ENCODE measurements at places on chromosomes 1 and 21. TPM values are rescaled to one million over a fixed set of nuclear protein-coding genes. Genes with fewer than 3 reads are reported as not detected.

DNA sequence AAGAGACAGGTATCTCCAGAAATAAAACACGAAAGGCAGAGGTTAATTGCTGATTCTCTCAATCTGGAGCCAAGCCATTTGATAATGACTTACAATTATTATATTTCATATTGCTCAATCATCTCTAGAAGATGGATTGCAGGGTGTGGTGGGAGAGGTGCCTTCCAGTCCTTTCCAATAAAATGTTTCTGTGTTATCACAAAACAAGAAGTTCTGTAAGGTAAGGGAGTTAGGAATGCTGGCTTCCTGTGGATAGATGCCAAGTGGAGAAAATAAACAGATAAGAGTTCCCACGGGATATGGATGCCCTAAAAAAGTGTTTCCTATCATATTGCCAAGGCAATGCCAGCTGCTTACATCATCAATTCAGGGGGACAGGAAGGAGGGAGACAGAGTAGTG, 7.2 kb upstream of the CCN1 start:
- H3K36me3 ChIP-seq: no peaks in the 10 kb centered on the region
- H3K27ac ChIP-seq: no peak overlapping the region
- H3K27me3 ChIP-seq: peaks cover 73% of the 10 kb centered on the region

- H3K4me3 ChIP-seq: no peak overlapping the region
- no peaks in the 10 kb centered on the region for H3K36me3 ChIP-seq
- H3K27ac ChIP-seq: no peak overlapping the region
Measured at GRCh38 chr1:42833981-42834380, 12.4 kb upstream of the ZNF691 start.

GRCh38 chr1:189803364-189803763, 674.3 kb downstream of the BRINP3 start:
- no peaks in the 10 kb centered on the region for H3K4me1 ChIP-seq
- H3K27me3 ChIP-seq: no peaks in the 10 kb centered on the region
- H3K36me3 ChIP-seq: no peaks in the 10 kb centered on the region
- H3K27ac ChIP-seq: no peak overlapping the region

Gene CASQ2
- not detected for total RNA-seq

GRCh38 chr1:158203693-158204457, 23.2 kb downstream of the CD1D start:
- no peak overlapping the region for H3K27ac ChIP-seq
- H3K4me3 ChIP-seq: no peak overlapping the region
- DNase-seq: no peak
- H3K4me1 ChIP-seq: peaks cover 11% of the 10 kb centered on the region
- no peaks in the 10 kb centered on the region for H3K36me3 ChIP-seq

Gene CFHR1
- total RNA-seq: not detected

Gene HMCN1
- total RNA-seq: 0.28 TPM

- H3K27me3 ChIP-seq: peaks cover 39% of the 10 kb centered on the region
- no peaks in the 10 kb centered on the region for H3K36me3 ChIP-seq
- DNase-seq: no peak
- peaks cover 5% of the 10 kb centered on the region for H3K4me1 ChIP-seq
Measured at GRCh38 chr1:212958175-212958574, 7.8 kb downstream of the VASH2 start.

GRCh38 chr1:161781995-161782394, 15.9 kb downstream of the ATF6 start:
- H3K27ac ChIP-seq: no peak overlapping the region
- H3K27me3 ChIP-seq: no peaks in the 10 kb centered on the region

GRCh38 chr21:16304174-16305095, 574.7 kb downstream of the USP25 start:
- no peak for DNase-seq

- no peaks in the 10 kb centered on the region for H3K4me1 ChIP-seq
- no peak overlapping the region for H3K27ac ChIP-seq
- no peak overlapping the region for H3K4me3 ChIP-seq
Measured at GRCh38 chr1:222372221-222372620, 175.7 kb downstream of the HHIPL2 start.

GRCh38 chr1:21781815-21782348, 1.1 kb downstream of the USP48 start:
- H3K4me1 ChIP-seq: peaks cover 36% of the 10 kb centered on the region
- H3K36me3 ChIP-seq: peaks cover 21% of the 10 kb centered on the region
- peak overlapping the region; percentile 100 for H3K27ac ChIP-seq
- peaks cover 2% of the 10 kb centered on the region for H3K27me3 ChIP-seq
- H3K4me3 ChIP-seq: peak overlapping the region; percentile 98

DNA sequence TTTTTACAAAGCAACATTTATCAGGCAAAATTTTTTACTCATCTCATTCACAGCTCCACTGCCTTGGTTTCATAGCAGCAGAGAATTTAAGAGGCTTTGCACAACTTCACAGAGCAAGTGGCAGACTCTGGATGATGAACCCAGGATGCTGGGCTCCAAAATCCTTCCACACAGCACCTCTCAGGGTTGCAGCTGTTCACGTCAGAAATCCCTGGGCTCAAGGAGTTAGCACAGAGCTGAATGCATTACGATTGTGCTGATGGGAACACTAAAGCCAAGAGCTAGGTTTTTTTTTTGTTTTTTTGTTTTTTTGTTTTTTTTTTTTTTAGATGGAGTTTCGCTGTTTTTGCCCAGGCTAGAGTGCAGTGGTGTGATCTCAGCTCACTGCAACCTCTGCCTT, 2.4 kb upstream of the HTR6 start:
- no peak overlapping the region for H3K27ac ChIP-seq
- peaks cover 40% of the 10 kb centered on the region for H3K27me3 ChIP-seq
- DNase-seq: no peak

GRCh38 chr1:185244015-185244747, 72.9 kb downstream of the IVNS1ABP start:
- peak; percentile 53 for DNase-seq
- no peak overlapping the region for H3K27ac ChIP-seq
- H3K27me3 ChIP-seq: no peaks in the 10 kb centered on the region
- H3K4me3 ChIP-seq: no peak overlapping the region
- no peaks in the 10 kb centered on the region for H3K36me3 ChIP-seq
- H3K4me1 ChIP-seq: peaks cover 5% of the 10 kb centered on the region

GRCh38 chr1:185846672-185847444, 112.7 kb downstream of the HMCN1 start:
- DNase-seq: no peak
- H3K27ac ChIP-seq: no peak overlapping the region
- H3K4me3 ChIP-seq: no peak overlapping the region
- no peaks in the 10 kb centered on the region for H3K4me1 ChIP-seq
- no peaks in the 10 kb centered on the region for H3K27me3 ChIP-seq
- no peaks in the 10 kb centered on the region for H3K36me3 ChIP-seq

Gene AKT3
- 40.8 TPM for total RNA-seq

DNA sequence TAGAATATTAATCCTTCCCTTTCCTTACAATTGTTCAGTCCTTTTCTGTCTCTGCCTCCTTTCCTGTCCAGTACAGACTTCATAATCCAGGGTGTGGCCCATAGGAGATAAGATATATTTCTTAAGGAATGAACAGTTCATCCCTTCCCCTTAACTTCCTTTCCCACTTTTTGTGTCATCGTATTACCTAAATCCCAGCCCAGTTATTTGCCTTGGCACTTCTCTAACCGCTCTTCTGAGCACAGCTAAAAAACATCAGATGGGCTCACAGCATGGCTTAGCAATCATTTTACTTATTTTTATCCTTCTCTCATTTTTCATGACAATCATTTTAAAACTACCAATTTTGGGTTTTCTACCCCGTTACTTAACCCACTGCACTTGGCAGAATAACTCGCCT, 39.6 kb downstream of the F3 start:
- peaks cover 16% of the 10 kb centered on the region for H3K4me1 ChIP-seq
- H3K27ac ChIP-seq: no peak overlapping the region
- DNase-seq: no peak
- no peak overlapping the region for H3K4me3 ChIP-seq
- no peaks in the 10 kb centered on the region for H3K27me3 ChIP-seq
- H3K36me3 ChIP-seq: peaks cover 32% of the 10 kb centered on the region

DNA sequence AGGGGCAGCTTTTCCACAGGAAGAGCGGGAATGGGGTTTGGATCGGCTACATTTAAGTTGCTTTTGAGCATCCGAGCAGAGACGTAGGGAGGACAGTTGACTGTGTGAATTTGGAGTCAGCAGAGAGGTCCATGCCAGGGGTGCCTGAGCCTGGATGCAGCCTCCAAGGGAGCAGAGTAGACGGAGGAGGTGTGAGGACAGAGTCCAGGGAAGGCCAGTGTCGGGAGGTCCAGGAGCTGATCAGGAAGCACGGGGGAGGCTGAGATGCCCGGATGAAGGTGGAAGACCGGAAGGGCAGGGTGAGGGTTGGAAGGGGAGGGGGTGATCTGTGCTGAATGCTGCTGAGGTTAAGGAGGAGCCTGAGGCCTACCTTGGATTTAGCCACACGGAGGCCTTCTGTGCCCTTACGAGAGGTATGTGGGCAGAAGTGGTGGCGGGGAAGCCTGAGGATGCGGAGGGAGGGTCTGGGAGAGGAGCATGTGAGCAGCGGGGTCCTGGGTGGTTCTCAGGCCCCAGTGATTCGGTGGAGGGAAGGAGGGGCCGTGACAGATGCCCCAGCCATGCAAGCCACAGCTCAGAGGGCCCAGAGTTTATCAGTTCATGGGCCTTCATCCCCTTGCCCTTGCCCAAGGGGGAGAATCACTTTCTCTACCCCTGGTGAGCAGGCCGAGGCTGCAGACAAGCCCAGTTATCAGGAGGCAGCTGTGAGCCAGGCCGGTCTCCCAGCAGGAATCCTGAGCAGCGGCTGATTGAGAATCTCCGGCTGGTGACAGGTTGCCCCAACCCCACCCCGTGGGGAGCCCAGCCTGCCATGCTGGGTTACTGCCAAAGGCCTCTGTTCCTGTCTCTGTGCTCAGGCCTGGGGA, 54.0 kb upstream of the ACTL8 start:
- no peak overlapping the region for H3K27ac ChIP-seq
- no peak overlapping the region for H3K4me3 ChIP-seq
- no peak for DNase-seq

GRCh38 chr1:182193908-182194550, 132.5 kb upstream of the ZNF648 start:
- H3K27ac ChIP-seq: no peak overlapping the region
- DNase-seq: no peak
- peaks cover 35% of the 10 kb centered on the region for H3K27me3 ChIP-seq

- no peak overlapping the region for H3K4me3 ChIP-seq
- peaks cover 20% of the 10 kb centered on the region for H3K4me1 ChIP-seq
- no peak for DNase-seq
- H3K36me3 ChIP-seq: peaks cover 5% of the 10 kb centered on the region
- H3K27me3 ChIP-seq: peaks cover 3% of the 10 kb centered on the region
Measured at GRCh38 chr1:226766565-226766964, 27.5 kb upstream of the ITPKB start.

GRCh38 chr1:230196077-230196476, 129.0 kb downstream of the GALNT2 start:
- peaks cover 5% of the 10 kb centered on the region for H3K4me1 ChIP-seq
- no peaks in the 10 kb centered on the region for H3K27me3 ChIP-seq
- DNase-seq: peak; percentile 9

Gene NBPF12
- total RNA-seq: 16.2 TPM

DNA sequence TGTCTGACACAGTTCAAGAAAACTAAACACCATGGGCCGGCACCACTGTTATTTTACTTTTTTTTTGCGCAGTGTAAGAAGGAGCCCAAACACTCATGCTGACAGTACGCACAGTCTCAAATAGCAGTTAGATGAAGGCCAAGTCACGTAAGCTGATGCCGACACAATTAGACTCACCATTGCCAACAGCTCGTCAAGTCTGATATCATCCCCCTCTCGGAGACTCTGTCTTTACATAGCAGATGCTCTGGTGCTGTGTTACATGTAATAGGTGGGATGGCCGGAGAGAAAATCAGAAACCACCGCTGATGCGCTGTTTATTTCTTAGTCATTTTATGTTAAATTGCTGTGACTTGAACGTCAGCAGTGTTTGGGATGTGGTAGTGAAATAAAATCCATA, 49.3 kb downstream of the TGFB2 start:
- no peak for DNase-seq
- no peaks in the 10 kb centered on the region for H3K36me3 ChIP-seq
- H3K27ac ChIP-seq: no peak overlapping the region
- H3K4me3 ChIP-seq: no peak overlapping the region
- H3K4me1 ChIP-seq: no peaks in the 10 kb centered on the region
- H3K27me3 ChIP-seq: peaks cover 3% of the 10 kb centered on the region

DNA sequence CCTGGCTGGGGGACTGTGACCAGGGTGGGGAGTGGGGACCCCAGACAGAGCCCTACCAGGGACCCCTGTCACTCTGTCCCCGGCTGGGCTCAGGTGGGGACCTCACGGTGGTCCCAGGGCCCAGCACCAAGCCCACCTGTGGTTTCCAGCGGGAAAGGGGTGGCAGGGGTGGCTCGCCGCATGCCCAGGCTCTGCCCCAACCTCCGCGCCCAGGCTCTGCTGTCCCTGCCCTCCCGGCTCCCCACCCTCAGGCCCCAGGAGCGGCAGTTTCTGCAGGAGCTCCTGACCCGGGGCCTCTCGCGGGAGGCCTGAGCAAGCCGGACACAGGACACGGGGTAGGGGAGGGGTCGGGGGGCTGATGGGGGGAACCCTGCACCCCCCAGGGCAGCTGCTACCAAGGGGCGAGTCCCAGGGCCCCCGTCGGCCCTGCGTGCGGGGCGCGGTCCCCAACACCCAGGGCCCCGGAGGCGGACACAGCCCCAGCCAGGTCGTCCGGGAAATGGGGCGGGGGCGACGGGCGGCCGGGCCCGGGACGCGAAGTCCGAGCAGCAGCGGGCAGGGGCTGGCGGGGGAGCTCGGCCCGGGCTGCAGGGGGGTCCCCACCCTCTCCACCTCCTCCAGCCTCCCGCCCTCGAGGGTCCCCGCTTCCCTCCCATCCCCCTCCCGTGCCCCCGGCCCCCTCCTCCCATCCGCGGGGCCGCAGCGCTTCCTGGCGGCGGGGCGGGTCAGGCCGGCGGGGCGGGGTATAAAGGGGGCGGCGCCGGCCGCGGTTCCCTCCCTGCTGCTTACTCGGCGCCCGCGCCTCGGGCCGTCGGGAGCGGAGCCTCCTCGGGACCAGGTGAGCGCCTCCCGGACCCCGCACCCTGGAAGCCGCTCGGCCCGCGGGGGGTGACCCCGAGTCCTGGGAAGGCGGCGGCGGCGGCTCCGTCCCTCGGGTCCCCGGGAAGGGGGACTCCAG, at the start of gene COL6A2:
TSS of gene COL6A2 (plus strand) at position 777 of the 958 bp plus-strand sequence.
- peaks cover 7% of the 10 kb centered on the region for H3K4me1 ChIP-seq
- peaks cover 4% of the 10 kb centered on the region for H3K36me3 ChIP-seq
- DNase-seq: peak; percentile 44
- H3K27me3 ChIP-seq: peaks cover 35% of the 10 kb centered on the region
- no peak within 1 kb of the TSS for H3K27ac ChIP-seq

DNA sequence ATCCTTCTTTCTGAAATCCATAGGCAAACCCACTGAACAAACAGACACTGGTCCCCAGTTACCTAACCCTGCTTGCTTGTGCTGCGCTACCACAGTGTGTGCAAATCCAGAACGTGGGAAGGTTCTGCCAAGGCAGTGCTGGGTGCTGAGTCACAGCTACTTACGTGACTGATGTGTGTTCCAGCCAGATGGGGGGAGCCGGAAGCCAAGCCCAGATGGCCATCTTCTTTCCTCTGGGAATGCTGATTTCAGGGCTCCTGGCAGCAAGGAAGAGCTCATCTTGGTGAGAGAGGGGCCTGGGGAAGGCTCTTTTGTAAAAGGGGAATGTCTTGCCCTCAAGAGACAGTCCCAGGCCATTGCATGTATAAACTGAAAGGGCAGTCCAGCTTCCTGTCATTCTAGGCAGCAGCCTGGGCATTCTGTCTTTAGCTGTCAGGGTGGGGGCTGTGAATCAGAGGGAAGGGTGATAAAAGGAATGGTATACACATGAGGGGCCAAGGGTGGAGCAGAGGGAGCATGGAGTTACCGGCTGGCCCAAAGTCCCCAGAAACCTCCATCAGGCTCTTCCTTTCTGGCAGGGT, 54.1 kb downstream of the CD46 start:
- peaks cover 30% of the 10 kb centered on the region for H3K4me1 ChIP-seq
- H3K27me3 ChIP-seq: no peaks in the 10 kb centered on the region
- H3K36me3 ChIP-seq: peaks cover 41% of the 10 kb centered on the region
- no peak overlapping the region for H3K4me3 ChIP-seq
